ENCODE measurements at places on chromosomes 5 and 9.

GRCh38 chr5:112870966-112871365, 9.9 kb downstream of the SRP19 start:
- no peak for DNase-seq

DNA sequence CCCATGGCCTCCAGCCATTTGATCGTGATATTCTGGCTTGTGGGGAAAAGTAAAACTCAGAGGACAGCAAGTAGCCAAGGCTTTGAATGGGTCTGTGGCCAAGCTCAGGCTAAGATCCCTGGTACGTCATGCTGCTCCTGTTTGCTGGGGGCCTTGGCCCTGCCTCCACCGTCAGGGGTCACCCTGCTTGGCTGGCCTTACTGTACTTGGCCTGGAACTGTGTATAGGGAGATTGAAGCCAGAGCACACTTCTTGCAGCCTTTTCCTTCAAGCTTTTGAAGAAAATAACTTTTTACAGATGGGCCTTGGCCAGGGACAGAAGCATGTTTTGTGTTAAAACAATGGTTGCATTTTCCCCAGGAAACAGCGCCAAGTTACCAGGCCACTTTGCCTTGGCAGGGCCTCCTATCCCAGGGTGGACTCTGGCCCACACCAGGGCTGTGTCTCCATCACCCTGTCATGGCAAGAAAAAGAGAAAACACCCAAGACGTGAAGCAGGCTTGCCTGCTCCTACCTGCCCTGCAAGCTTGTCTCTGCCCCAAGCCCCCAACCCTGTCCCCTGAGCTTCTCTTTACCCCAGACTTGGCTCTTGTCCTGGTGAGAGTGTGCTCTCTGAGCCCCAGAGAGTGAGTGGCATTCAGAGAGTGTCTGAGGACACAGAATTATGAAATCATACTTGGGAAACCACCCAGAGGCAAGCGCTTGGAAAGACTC, 286.9 kb downstream of the GADD45G start:
- peak; percentile 67 for DNase-seq

DNA sequence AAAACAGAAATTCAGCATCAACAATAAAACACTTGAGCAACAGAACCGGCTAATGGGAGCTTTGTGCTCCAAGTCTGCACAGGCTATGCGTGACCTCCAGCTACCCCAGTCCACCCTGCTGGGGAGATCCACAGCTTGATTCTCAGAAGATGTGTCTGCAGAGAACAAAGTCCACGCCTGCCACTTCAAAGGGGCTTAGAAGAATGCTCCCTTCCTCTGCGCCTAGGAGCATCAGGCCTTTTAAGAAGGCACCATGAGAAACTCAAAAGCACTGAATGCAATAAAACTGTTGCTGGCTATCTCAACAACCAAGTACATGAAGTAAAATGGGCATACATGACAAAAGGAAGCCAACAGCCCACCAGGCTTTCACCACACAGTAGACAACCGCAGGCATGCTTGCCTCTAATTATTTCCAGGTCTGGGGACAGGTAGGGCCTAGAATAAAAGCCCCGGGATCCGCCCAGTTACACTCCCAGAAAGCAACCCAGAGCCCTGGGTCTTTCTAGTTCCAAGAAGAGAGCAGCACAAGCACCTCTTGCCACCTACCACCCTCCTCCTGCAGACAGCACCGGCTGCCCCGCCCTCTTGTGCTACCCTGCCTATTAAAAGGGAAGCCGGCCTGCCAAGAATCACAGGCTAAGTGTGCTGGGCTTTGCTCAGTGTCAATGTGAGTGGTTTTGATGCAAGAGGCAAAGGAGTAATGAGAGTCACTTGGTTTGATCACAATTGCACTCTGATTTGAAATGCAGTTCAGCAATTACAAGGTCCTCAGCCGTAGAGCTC, 123.2 kb downstream of the SPOCK1 start:
- no peak for DNase-seq

DNA sequence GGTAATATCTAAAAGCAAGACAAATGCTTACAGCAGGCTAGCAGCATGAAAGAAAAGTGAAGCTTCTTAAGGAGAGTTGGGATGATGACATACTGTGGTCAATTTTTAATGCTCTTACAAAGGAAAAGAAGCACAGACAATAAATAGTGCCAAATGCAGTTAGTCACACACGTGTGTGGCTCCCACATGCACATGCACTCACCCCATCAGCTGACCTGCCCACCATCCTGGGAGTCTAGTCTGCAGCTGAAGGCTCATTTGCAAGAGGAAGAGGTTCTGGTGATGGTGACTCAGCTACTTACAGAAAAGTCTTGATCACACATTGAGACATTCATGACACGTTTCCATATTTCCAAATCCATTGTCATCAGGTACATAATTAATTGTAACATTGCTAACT, 129.3 kb downstream of the MRPL36 start:
- no peak for DNase-seq

GRCh38 chr9:123753669-123754258, 176.2 kb downstream of the DENND1A start:
- no peak for DNase-seq

DNA sequence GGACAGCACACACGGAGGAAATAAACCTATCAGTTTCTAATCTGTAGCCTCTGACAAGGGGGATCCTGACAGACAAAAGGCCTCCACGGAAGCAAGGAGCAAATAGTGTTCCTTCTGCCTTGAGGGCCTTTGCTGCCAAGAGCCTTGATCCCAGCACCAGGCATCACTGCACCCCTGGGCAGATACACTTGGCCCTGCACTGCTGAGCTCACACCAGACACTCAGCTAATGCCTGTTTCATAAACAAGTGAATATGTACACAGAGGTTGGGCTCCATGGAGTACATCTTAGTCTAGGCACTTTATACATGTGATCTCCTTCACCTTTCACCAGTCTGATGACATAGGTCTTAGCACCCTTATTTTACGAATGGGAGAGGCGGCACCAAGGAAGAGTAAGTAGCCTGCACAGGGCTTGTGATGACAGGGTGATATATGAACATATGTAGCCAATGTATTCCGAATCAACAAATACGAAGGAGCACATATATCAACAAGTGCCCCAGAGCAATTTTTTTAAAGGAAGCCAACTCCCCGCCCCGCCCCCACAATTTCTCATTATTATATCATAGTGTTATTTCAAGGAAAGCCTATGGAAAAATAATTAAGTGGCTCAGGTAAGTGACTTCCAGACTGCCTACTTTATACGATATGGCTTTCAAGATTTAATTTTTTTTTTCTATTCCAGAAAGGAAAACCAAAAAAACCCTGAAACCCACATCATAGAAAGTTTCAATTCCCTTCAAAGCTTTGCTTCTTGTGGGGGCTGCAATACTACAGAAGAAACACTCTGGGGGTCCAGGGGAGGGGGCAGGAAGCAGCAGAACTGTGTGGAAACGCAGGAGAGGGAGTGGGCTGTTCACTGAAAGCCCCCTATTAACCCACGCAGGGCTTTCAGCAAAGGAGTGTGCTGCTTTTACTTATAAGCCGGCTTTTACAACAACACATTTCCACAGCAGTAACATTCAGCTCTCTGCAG, 32.0 kb downstream of the CDC14B start:
- DNase-seq, result no peak

Data from tibial nerve (tissue), 4 donors.